ENCODE measurements at places on chromosomes 7 and 10.
A peak's percentile ranks its signal among the peaks of the same experiment; 100 is the strongest.

- peak; percentile 95 for DNase-seq
Observed at GRCh38 chr10:18713077-18713476, 53.8 kb downstream of the ARL5B start.

- DNase-seq, result peak; percentile 38
Observed at GRCh38 chr7:151648429-151648828, 128.7 kb upstream of the RHEB start.

- DNase-seq, result peak; percentile 64
Observed at GRCh38 chr7:143485500-143485899, 7.8 kb downstream of the TAS2R41 start.

- no peak for DNase-seq
Observed at GRCh38 chr7:80185571-80185970, 50.9 kb downstream of the GNAI1 start.

DNA sequence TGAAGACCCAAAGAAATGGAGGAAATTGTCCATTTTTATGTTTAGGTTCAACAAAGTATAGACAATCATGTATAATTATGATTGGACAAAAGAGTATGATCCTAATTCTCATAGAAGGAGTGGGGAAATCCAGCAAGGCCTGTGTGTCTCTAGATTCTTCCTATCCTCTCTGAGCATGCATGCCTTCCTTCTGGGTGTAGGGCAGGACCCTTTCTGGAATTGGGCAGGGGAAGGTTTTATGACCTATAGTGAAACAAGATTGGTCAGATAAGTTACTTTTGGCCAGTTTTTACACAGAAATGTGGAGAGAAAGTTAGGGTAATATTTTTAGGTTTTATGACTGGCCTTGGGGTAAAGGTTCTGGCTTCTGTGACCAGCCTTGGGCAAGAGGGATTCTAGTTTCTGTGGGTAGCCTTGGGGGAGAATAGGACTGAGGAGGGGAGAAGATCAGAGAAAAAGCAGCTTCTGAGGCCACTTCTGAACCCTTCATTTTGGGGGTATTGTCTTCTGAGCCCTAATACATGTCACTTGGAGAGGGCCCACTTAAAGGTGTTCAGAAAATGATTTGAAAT lies 289.4 kb downstream of the EXOC4 start:
- no peak for DNase-seq

GRCh38 chr10:97207131-97207530 lies 21.4 kb upstream of the SLIT1 start:
- DNase-seq, result no peak

GRCh38 chr7:2399848-2400587 lies 3.4 kb upstream of the CHST12 start:
- DNase-seq, result peak; percentile 87

DNA sequence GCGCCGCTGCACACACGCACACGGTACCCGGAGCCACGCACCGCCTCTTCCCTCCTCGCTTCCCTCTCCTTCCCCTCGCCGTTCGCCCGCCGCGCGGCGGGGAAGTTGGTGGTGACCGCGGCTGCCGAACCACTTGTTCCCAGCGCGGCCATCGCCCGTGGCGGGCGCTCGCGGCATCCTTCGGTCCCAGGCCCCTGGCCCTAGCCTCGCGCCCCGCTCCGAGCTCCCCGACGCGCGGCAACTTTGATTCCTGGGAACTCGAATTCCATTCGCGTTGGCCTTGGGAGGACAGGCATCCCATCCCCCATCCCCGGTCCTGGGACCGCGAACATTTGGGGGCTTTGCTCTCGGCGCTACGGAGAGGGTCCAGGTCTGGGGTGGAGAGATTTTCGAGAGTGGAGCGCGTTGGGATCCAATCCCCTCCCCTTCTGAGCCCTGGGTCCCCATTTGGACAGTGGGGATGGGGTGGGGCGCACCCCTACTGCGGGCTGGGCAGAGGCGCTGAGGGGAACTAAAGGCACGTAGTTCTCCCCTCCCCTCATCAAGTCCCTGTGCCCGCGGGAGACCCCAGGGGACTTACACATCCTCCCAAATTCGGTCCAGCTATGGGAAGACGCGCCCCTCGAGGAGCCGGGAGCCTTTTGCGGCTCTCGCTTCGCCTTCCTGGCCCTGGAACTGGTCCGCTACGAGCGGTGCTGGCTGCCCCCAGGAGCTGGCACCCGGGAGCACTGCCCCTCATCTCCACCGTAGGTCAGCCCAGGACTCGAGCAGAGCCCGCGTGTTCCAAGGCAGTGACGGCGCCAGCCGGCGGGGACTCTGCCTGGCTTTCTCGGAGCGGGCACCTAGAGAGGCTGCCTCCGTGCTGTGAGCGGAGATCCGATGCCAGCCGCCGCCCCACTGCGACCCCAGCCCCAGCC lies 834 bp downstream of the CDH23 start:
- no peak for DNase-seq

DNA sequence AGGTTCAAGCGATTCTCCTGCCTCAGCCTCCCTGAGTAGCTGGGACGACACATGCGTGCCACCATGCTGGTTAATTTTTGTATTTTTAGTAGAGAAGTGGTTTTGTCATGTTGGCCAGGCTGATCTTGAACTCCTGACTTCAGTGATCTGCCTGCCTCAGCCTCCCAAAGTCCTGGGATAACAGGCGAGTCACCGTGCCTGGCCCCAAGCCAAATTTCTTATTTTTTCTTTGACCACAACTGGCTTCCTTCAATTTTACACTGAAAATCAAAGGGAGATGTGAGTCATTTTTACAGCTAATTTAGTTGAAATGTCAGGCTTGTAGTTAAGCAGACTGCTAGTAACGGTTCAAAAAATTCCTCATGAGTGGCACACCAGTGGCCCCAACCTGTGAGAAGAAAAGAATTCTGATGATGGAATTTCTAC lies 7.8 kb downstream of the RNF216 start:
- DNase-seq, result peak; percentile 92

GRCh38 chr10:27743012-27743876 lies 2.4 kb downstream of the MKX start:
- DNase-seq, result no peak

DNA sequence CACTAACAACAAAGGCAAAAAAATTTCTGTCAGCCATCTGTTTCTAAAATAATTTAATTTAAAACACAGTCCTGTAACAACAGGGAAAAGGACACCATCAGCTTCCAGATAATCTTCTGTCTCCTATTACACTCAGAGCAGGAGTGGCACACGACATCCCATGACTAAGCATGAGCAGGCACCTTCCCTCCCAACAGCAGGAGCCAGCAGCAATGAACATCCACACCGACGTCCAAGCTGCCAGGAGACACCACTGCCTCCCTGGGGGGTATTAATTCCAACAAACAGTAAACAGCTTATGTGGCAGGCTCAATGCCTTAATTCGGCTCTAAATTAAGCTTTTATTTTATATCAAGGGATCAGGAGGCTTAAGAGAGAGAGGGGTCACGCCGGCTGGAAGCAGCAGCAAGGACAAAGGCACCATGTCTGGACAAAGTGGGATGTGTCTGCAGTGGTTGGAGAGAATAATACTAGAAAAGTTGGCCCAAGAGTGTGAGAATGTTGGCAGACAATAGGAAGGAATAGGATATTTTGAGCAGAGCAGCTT lies 45.7 kb downstream of the KIAA1549 start:
- peak; percentile 92 for DNase-seq

DNA sequence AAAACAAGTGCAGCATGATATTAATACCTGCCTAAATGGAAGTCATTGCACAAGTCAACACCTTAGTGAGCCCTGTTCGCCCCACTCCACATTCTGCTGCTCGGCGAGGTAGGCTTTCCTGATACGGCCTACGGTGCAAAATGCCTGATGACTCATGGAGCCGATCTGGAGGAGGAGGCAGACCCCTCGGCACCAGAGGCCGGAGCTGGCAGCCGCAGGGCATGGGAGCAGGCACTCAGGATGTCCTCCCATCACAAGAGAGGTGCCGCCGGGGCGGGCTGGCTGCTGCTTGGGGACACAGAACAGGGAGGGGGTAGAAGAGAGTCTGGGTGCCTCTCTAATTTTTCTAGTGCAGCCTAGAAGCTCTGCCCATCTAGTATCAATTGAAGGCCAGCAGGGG lies 418.5 kb upstream of the MGMT start:
- DNase-seq, result no peak

- DNase-seq, result peak; percentile 87
Observed at GRCh38 chr10:77391605-77392235, 245.9 kb downstream of the KCNMA1 start.

GRCh38 chr10:108521827-108522492 lies 1357.5 kb upstream of the SORCS1 start:
- no peak for DNase-seq

GRCh38 chr10:78937800-78938694 lies 130.7 kb upstream of the ZMIZ1 start:
- DNase-seq, result no peak

- no peak for DNase-seq
Observed at GRCh38 chr7:157457355-157458253, 120.8 kb downstream of the DNAJB6 start.

DNA sequence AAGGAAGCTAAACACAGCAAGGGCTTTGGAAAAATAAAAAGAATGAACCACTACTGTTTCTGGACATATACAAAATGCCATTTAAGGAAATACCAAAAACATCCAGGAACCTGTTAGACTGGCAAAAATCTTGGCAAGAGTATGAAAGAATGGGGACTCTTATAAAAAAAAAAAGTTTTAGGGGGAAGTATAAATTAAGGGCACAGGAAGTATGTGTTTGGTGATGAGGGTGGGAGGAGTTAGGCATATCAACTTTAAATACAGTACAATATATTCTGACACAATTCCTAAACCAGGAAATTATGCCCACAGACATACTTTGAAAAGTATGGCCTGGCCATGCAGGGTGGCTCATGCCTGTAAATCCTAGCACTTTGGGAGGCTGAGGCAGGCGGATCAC lies 74.2 kb downstream of the WAPL start:
- DNase-seq, result no peak

DNA sequence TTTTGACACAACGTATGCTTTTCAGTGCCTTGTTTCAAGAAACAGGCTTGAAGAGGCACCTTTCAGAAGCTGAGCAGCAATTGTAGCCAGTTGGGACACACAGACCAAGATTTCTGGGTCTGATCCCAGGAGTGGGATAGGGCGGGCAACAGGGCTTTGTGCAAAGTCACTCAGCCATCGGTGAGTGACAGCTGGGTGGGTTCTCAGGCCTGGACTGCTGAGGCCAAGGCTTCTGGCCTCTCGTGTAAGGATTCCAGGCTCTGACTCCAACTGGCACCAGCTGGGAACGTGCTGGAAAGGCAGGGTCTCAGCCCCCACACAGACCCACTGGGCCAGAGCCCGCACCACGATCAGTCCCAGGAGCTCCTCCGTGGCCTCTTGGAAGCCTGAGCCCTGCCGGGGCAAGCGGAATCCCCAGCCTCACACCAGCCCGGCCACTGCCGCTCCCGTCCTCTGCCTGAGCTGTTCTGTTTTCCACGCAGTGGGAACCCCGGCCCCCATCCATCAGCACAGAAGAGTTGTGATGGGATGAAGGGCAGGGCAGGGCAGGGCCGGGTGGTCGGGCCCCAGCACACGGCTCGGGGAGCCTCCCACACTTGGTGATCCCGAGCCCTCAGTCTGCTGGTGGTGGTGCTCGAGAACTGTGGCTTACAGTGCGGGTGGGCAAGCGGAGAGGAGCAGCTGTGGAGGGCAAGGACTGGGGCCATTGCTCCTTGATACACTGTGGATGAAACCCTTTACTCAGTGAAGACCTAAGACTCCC lies 46.8 kb downstream of the VIPR2 start:
- DNase-seq, result no peak

DNA sequence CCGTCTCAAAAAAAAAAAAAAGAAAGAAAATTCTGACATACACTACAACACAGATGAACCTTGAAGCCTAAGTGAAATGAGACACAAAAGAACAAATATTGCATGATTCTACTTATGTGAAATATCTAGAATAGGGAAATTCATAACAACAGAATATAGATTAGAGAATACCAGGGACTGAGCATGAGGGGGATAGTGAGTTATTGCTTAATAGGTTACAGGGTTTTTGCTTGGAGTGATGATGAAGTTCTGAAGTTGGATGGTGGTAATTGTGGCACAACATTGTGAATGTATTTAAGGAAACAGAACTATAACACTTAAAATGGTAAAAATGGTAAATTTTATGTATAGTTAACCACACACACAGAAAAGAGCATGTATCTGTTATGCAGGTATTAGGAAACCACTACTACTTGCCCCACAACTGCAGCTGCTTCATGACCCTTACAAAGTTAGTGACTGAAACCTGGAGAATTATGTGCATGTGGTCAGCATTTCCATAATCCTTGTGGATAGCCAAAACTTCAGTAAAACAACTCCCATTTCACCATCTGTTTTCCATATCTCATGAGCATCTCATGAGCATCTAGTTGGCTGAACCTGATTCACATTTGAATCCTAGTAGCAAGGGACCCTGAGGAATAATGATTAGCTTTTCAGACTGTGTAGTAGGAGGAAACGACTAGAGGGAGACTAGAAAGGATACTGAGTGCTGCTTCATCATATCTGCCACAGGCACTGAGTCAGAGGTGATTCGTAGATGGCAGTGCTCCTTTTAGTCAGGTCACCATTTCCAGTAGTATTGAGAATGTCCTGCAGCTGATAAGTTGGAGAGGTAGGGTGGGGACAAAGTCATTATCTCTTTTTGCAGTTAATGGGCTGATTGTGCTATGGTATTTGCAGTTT lies 26.3 kb downstream of the SAMD8 start:
- peak; percentile 85 for DNase-seq

DNA sequence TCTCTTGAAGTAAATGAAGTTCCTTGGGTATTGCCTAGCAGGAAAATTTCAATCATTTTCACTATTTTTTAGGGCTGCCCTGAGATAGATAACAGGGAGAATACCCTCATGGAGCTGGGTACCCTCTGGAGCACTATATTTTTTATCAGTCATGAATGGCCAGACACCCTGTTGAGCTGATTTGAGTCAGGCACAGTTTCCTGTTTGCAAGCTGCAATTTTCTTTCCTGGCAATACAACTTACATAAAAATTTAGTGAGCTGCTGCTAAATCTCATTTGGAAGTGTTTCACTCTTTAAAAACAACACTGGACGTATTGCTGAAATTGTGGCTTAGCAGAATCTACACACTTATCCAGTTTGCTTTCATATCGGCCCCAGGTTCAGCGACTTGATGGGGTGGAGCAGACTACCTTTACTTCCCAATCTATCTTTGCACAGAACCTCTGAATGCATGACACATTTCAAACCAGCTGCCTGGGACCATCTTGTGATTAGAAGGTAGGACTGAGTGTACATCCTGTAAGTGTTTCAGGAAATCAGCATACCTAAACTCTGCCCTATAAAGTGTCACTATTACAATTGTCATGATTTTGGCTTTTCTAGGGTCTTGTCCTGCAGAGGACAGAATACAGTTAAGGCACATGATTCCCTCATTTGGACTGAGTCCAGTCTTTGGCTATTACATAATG lies 125.7 kb upstream of the FAM3C start:
- no peak for DNase-seq

GRCh38 chr10:96131621-96132020 lies 1.5 kb downstream of the ZNF518A start:
- DNase-seq, result no peak

DNA sequence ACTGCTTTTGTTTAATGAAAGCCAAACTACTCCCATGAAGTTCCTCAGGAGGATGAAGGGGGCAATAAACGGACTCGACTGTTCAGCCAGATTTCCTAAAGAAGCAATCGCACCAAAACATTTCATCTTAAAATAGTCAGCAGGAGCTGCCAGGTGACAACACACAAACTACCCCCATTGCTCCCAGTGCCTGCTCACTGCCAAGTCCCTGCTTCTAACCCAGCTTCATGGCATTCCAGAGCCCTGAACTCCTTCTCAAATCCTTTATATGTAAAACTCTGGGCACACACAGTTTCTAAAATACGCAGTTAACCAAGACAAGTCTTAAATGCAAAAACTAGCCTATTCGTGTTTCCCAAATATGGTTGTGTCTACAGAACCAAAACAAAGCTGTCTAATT lies 110.0 kb downstream of the SORBS1 start:
- DNase-seq, result no peak

- no peak for DNase-seq
Observed at GRCh38 chr10:27197980-27198620, 42.5 kb downstream of the ACBD5 start.

Data from fibroblast of mammary gland (primary cell).